H1 (cell line): ENCODE measurements at places on chromosomes 6 and 20. TPM values are rescaled to one million over a fixed set of nuclear protein-coding genes. Genes with fewer than 3 reads are reported as not detected.

- no peaks in the 10 kb centered on the region for H3K4me1 ChIP-seq
- no peak overlapping the region for H3K4me3 ChIP-seq
- DNase-seq, result no peak
- no peaks in the 10 kb centered on the region for H3K36me3 ChIP-seq
- no peaks in the 10 kb centered on the region for H3K27me3 ChIP-seq
- no peak overlapping the region for H3K27ac ChIP-seq
Measured at GRCh38 chr20:2402271-2402980, 21.7 kb downstream of the TGM6 start.

- H3K27ac ChIP-seq, result peak overlapping the region; percentile 44; the same call in 1 of the 2 replicates
- H3K27me3 ChIP-seq, result no peaks in the 10 kb centered on the region
- peaks cover 2% of the 10 kb centered on the region; the same call in 1 of the 2 replicates for H3K4me1 ChIP-seq
- H3K4me3 ChIP-seq, result peak overlapping the region; percentile 96
- H3K36me3 ChIP-seq, result no peaks in the 10 kb centered on the region
- DNase-seq, result no peak
Measured at GRCh38 chr6:75283907-75284631, 523 bp downstream of the TMEM30A start.

DNA sequence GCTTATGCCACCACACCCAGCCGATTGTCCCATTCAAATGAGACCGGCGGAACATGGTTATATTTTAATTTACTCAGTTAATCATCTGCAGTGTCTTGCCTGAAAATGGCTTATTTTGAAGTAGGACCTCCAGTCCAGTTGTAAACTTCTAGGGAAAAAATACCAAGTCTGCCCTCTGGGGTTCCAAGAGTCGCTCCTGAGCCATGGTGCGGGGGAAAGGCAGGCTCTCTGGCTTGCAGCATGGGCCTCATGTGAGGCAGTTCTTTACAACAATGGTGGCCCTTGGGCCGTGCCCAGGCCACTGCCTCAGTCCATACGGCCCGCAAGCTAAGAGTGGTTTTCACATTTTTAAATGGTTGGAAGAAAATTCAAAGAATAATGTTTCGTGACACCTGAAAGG is 62.7 kb upstream of the XRN2 start:
- no peaks in the 10 kb centered on the region for H3K36me3 ChIP-seq
- DNase-seq, result no peak
- no peaks in the 10 kb centered on the region for H3K27me3 ChIP-seq
- no peak overlapping the region for H3K4me3 ChIP-seq

GRCh38 chr6:22970004-22970403 is 400.6 kb downstream of the HDGFL1 start:
- no peaks in the 10 kb centered on the region for H3K36me3 ChIP-seq
- DNase-seq, result no peak
- H3K27ac ChIP-seq, result no peak overlapping the region
- H3K4me3 ChIP-seq, result no peak overlapping the region

GRCh38 chr6:97630604-97631003 is 347.6 kb upstream of the MMS22L start:
- no peak for DNase-seq
- no peak overlapping the region for H3K4me3 ChIP-seq
- H3K27ac ChIP-seq, result no peak overlapping the region
- H3K27me3 ChIP-seq, result no peaks in the 10 kb centered on the region
- H3K4me1 ChIP-seq, result no peaks in the 10 kb centered on the region

DNA sequence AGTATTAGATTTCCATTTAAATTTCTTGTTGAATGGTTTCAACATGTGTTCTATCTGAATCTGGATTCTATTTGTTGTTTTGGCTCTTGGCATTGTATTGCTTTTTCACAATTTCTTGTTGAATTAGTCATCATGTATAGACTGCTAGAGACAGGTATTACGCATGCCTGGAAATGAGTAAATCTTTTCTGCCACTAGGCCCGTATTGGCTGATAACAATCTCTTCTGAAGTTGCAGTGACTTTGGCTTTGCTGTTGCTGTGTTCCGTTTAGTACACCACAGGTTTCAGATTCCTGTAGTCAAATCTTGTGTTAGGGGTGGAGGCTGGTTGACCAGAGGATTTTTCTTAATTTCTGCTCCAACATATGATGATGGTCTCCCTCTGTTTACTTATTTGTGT is 1339.4 kb downstream of the GRIK2 start:
- H3K27ac ChIP-seq, result no peak overlapping the region
- no peaks in the 10 kb centered on the region for H3K4me1 ChIP-seq
- no peaks in the 10 kb centered on the region for H3K36me3 ChIP-seq
- DNase-seq, result no peak

- no peaks in the 10 kb centered on the region for H3K36me3 ChIP-seq
- H3K4me3 ChIP-seq, result no peak overlapping the region
- peaks cover 13% of the 10 kb centered on the region for H3K4me1 ChIP-seq
- DNase-seq, result no peak
- no peak overlapping the region for H3K27ac ChIP-seq
Measured at GRCh38 chr6:90385759-90386313, 89.2 kb upstream of the BACH2 start.

- no peaks in the 10 kb centered on the region for H3K27me3 ChIP-seq
- H3K4me1 ChIP-seq, result no peaks in the 10 kb centered on the region
- no peak overlapping the region for H3K4me3 ChIP-seq
- no peak overlapping the region for H3K27ac ChIP-seq
- no peak for DNase-seq
- no peaks in the 10 kb centered on the region for H3K36me3 ChIP-seq
Measured at GRCh38 chr6:167058261-167058660, 59.1 kb downstream of the CEP43 start.

- H3K27ac ChIP-seq, result no peak overlapping the region
- no peak overlapping the region for H3K4me3 ChIP-seq
- H3K27me3 ChIP-seq, result no peaks in the 10 kb centered on the region; the same call in 1 of the 2 replicates
- H3K4me1 ChIP-seq, result no peaks in the 10 kb centered on the region
- no peak for DNase-seq
Measured at GRCh38 chr20:25041813-25042530, 16.0 kb downstream of the ACSS1 start.

- H3K4me1 ChIP-seq, result no peaks in the 10 kb centered on the region
- no peaks in the 10 kb centered on the region for H3K27me3 ChIP-seq
- H3K36me3 ChIP-seq, result no peaks in the 10 kb centered on the region
- no peak for DNase-seq
- no peak overlapping the region for H3K4me3 ChIP-seq
Measured at GRCh38 chr6:156562019-156562418, 215.2 kb upstream of the ARID1B start.

DNA sequence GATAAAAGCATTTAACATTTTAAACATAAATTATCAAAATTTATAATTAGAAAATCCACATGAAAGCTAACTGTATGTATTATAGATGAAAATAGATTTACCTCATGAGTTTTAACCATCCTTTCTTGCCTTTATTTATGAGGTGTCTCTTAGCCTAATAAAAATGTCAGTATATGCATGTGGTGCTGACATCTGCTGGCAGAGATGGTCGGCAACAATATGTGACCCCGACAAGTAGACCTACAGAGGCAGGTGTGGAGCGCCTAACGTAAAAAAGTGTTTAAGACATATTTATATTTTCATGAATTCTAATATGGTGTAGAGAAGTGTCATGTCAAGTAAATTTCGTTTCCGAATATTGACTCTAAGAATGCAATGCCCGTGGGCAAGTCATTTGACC is 149.0 kb upstream of the FUT9 start:
- no peak for DNase-seq
- no peak overlapping the region for H3K4me3 ChIP-seq
- H3K27me3 ChIP-seq, result no peaks in the 10 kb centered on the region
- no peak overlapping the region for H3K27ac ChIP-seq

- no peaks in the 10 kb centered on the region for H3K27me3 ChIP-seq
- no peak for DNase-seq
- H3K4me1 ChIP-seq, result no peaks in the 10 kb centered on the region
- H3K27ac ChIP-seq, result no peak overlapping the region
- H3K36me3 ChIP-seq, result peaks cover 17% of the 10 kb centered on the region
- no peak overlapping the region for H3K4me3 ChIP-seq
Measured at GRCh38 chr6:35590622-35591066, 77.9 kb upstream of the TULP1 start.

DNA sequence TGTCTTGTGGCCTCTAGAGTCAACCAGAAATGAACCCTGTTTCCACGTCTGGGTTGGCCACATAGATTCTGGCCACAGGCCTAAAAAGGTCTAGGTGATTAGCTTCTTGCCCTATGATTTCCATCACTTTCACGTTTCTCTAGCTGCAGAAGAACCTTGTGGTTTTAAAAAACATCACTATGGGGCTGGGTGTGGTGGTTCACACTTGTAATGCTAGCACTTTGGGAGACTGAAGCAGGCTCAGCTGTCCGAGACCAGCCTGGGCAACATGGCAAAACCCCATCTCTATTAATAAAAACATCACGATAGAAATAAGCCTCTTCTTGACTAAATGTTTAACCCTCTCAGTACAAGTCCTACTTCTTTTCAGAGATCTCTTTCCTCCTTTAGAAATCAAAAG is 27.6 kb downstream of the POLR1C start:
- no peak overlapping the region for H3K27ac ChIP-seq
- H3K4me1 ChIP-seq, result no peaks in the 10 kb centered on the region
- peaks cover 51% of the 10 kb centered on the region for H3K36me3 ChIP-seq
- no peaks in the 10 kb centered on the region for H3K27me3 ChIP-seq

- H3K27me3 ChIP-seq, result no peaks in the 10 kb centered on the region
- no peak for DNase-seq
- no peak overlapping the region for H3K4me3 ChIP-seq
- H3K27ac ChIP-seq, result no peak overlapping the region
- no peaks in the 10 kb centered on the region for H3K36me3 ChIP-seq
- H3K4me1 ChIP-seq, result peaks cover 14% of the 10 kb centered on the region
Measured at GRCh38 chr6:157761331-157761921, 61.6 kb upstream of the SNX9 start.

GRCh38 chr6:4157506-4157905 is 22.1 kb upstream of the ECI2 start:
- H3K27ac ChIP-seq, result no peak overlapping the region
- no peak overlapping the region for H3K4me3 ChIP-seq
- no peaks in the 10 kb centered on the region for H3K4me1 ChIP-seq
- no peaks in the 10 kb centered on the region for H3K27me3 ChIP-seq
- no peak for DNase-seq

DNA sequence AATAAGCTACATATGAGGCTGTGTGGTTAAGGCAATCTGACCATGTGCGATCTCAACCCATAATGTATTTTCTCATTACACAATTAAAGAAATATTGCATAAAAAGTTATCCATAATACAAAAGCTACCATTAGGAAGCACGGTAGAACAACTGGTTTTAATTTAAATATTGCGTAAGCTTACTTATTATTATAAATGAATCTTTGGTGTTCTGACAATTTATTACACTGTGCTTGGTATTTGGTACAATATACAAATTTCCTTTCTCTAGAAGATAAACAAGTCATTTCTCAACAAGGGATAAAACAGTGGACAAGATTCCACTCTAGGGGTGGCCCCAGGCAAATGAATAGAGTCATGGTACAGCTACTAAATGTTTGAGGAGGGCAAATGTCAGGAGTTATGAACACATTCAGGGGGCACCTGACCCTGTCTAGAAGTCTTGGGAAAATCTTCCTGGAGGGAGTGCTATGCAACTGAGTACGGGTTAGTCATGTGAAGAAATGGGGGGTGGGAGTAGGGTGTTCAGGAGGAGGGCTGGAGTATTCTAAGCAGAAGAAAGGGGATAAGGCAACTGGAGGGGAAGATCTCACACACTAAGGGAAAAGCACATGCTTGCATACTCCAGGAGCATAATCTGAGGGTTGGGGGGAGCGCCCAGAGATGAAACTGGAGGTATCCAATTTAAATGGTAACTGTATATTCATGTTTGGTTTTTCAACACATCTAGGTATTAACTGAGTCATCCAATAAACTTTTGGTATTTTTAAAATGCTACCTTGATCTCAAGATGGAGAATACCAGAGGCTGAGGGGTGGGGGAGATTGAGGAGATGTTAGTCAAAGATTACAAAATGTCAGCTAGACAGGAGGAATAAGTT is 296.9 kb upstream of the SGK1 start:
- DNase-seq, result no peak
- no peaks in the 10 kb centered on the region for H3K4me1 ChIP-seq
- H3K27ac ChIP-seq, result no peak overlapping the region
- H3K4me3 ChIP-seq, result no peak overlapping the region
- H3K27me3 ChIP-seq, result no peaks in the 10 kb centered on the region

GRCh38 chr20:40230486-40230885 is 458.6 kb downstream of the MAFB start:
- H3K4me1 ChIP-seq, result no peaks in the 10 kb centered on the region
- H3K36me3 ChIP-seq, result no peaks in the 10 kb centered on the region
- H3K27ac ChIP-seq, result no peak overlapping the region

- H3K27ac ChIP-seq, result no peak overlapping the region
- H3K27me3 ChIP-seq, result no peaks in the 10 kb centered on the region
- H3K4me1 ChIP-seq, result peaks cover 8% of the 10 kb centered on the region
- DNase-seq, result no peak
- no peak overlapping the region for H3K4me3 ChIP-seq
Measured at GRCh38 chr20:47546184-47547033, 44.7 kb downstream of the NCOA3 start.

GRCh38 chr6:14386263-14386662 is 268.7 kb downstream of the CD83 start:
- no peaks in the 10 kb centered on the region for H3K27me3 ChIP-seq
- no peaks in the 10 kb centered on the region for H3K36me3 ChIP-seq
- H3K27ac ChIP-seq, result no peak overlapping the region

SLC22A1 gene
- 0.45 and 0.98 TPM in 2 replicates for total RNA-seq

HSPA12B gene
- 4.3 and 4.9 TPM in 2 replicates for total RNA-seq

MAFB gene
- 1.6 and 1.8 TPM in 2 replicates for total RNA-seq

NNAT gene
- 66.8 and 71.5 TPM in 2 replicates for total RNA-seq

PPIL6 gene
- 1.3 and 1.5 TPM in 2 replicates for total RNA-seq

PRR18 gene
- 0.19 and 0.23 TPM in 2 replicates for total RNA-seq

SLCO4A1 gene
- total RNA-seq, result 18.2 and 18.5 TPM in 2 replicates

MDC1 gene
- 68.0 and 81.1 TPM in 2 replicates for total RNA-seq

CAGE1 gene
- 0.09 TPM in 1 of 2 replicates, not detected in the other for total RNA-seq

CMTR1 gene
- total RNA-seq, result 33.1 and 34.3 TPM in 2 replicates

RGS17 gene
- total RNA-seq, result 10.7 and 12.2 TPM in 2 replicates
